PC-3 (cell line): ENCODE measurements at places on chromosomes 13 and 19.
A peak's percentile ranks its signal among the peaks of the same experiment; 100 is the strongest.

GRCh38 chr19:1923319-1923718, 17.7 kb upstream of the CSNK1G2 start:
- DNase-seq: no peak

DNA sequence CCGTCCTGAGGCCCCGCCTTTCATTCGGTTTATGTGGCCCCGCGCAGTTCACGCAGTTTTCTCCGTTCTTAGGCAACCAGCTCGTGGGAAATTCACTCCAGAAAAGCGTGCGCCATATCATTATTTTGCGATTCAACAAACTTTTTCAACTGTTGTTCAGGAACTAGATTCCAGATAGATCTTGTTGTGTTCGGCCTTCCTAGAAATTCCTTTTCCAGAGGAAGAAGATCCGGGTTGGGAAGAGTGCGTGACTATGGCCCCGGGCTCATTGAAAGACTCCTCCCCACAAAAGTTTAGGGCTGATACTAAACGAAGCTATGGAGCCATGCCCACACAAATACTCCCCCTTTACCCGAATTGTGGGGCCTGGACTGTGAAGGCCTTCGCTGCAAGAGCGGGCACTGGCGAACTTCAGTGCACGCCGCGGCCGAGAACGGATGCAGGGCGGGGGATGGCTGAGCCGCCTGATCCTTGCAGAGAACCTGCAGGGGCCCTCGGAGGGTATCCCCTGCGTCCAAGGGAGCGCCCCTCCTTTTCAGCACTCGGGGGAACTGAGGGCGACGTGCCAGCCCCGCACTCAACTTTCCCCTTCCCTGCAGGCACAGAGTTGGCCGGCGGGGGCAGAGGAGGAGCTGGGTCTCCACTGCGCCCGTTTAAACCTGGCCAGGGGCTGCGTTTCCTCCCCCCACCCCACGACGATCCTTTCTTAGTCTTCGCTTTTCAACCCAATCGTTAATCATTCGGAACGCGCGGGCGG, 904 bp upstream of the SOX1 start:
- DNase-seq: no peak

DNA sequence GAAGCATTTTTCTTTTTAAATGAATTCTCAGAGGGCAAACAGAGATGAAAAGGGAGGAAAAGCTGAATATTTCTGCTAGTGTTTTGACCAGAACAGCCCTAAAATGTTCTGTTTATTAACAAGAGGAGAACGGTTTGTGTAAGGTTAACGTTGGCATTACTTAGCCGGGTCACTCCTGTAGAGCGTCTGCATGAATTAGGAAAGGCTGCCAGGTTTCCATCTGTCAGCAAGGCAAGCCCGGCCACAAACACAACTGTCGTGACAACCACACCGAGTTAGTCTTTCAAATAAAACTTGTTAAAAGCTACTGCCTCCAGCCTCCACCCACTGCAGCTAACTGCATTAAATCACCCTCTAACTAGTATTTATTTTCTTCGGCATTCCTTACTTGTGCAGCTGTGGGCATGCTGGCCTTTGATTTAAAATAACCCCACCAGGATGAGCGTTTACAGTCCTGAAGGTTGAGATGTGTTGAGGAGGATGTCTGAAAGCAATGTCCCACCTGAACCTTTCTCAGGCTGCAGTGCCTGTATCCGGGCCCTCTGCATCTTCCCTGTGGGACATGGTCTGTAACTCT, 527.9 kb downstream of the FGF9 start:
- no peak for DNase-seq

DNA sequence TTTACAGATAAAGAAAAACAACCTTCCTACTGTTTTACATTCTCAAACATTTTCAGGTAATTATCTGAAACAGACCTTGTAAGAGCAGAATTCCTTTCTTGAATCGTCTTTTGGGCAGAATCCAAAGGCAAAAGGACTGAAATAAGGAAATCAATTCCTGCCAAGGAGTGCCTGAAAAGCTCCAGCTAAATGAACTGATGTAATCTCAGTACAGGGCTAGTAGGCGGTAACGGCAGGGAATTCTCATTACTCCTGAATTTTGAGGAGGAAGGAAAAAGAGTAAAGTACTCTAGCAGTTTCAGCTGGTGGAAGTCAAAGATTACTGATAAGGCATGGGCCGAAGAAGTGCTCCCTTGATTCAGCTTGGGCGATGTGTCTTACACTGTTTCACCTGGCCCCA, 168.4 kb downstream of the PCDH9 start:
- no peak for DNase-seq

GRCh38 chr13:46749951-46750350, 47.0 kb downstream of the ESD start:
- no peak for DNase-seq

GRCh38 chr19:5911366-5911765, 2.7 kb upstream of the CAPS start:
- no peak for DNase-seq

GRCh38 chr13:23593148-23593547, 22.9 kb downstream of the TNFRSF19 start:
- DNase-seq: no peak

- peak; percentile 66 for DNase-seq
Observed at GRCh38 chr19:21022996-21023395, 2.5 kb downstream of the ZNF430 start.

- DNase-seq: no peak
Observed at GRCh38 chr13:35598233-35598632, 121.7 kb upstream of the MAB21L1 start.

- DNase-seq: no peak
Observed at GRCh38 chr13:26987486-26988013, 184.1 kb downstream of the USP12 start.
